SK-N-SH (cell line): ENCODE measurements at places on chromosomes 12 and 14. TPM values are rescaled to one million over a fixed set of nuclear protein-coding genes. Genes with fewer than 3 reads are reported as not detected.
A peak's percentile ranks its signal among the peaks of the same experiment; 100 is the strongest.

The PRPF39 gene
- 14.6 and 22.4 TPM in 2 replicates for polyA plus RNA-seq

The CCDC198 gene
- polyA plus RNA-seq, result not detected in 2 replicates

The KRT83 gene
- polyA plus RNA-seq, result 0.03 TPM in 1 of 2 replicates, not detected in the other

DNA sequence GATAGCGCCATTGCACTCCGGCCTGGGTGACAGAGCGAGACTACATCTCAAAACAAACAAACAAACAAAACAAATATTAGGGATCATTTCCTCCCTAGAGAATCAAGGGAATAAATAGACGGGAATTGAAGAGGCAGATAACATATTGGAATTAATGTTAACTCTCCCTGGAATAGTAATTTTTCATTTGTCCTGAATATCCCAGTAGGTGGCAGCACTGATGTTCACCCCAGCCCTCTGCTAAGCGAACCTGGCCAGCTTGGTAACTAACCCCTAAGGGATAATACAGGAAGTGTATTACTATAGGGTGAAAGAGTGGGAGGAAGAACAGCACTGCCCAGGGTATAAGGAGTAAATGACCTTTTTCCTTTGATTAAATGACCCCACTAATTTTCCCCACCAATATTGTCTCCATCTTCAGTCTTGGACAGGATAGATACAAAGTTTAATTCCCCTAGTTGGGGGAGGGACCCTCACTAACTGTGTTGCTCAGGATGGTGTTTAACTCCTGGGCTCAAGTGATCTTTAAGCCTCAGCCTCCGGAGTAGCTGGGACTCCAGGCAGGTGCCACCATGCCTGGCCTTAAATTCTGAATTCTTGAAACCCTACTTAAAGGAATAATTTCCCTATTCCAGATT is 40.5 kb downstream of the SLC2A14 start:
- peak; percentile 49 for DNase-seq

- DNase-seq, result no peak
Measured at GRCh38 chr12:13992585-13992984, 11.2 kb upstream of the GRIN2B start.

DNA sequence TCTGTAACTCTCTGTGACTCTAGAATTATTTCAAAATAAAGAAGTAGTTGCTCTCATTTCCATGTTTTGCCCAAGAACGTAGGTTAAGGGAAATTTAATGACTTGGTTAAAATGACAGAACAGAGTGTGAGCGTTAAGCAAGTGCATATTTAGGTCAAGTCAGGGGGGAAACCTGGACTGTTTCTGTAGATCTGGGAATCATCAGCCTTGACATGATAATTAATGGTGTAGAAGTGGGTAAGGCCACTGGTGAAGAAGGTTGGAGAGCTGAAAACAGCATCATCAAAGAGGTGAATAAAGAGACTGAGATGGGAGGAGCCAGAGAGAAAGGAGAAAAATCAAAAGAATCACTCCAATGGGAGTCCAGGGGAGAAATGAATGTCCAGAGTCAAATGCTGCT is 49.4 kb upstream of the STK38L start:
- DNase-seq, result no peak

- DNase-seq, result no peak
Measured at GRCh38 chr14:22332686-22333421, 256.2 kb downstream of the DAD1 start.
